ENCODE measurements at places on chromosomes 5 and 9. TPM values are rescaled to one million over a fixed set of nuclear protein-coding genes. Genes with fewer than 3 reads are reported as not detected.

Gene GMCL2
- not detected for polyA plus RNA-seq

- no peak for DNase-seq
Measured at GRCh38 chr5:56686337-56687195, 128.8 kb upstream of the MAP3K1 start.

GRCh38 chr9:98641695-98642094 is 67.0 kb downstream of the GABBR2 start:
- no peak for DNase-seq

- no peak for DNase-seq
Measured at GRCh38 chr9:130805510-130806326, 29.3 kb upstream of the ABL1 start.

GRCh38 chr5:78593465-78593864 is 55.1 kb downstream of the LHFPL2 start:
- DNase-seq = no peak

Gene LCN6
- polyA plus RNA-seq = not detected

DNA sequence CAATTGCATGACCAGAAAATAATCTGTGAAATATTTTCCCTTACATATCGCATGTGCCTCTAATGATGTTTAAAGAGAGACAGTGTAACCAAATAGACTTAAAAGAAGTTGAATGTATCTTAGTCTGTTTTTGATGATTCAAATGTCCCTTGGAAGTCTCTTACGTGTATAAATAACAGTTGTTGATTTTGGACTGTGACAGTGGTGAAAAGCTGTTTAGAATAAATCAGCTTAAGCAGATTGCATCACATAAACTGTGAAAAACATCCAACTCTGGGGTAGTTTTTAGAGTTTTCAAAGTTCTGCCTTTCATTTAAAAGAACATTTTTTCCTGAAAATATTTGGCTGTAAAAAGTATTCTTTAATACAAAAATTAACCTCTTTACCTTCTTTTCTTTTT is 301.1 kb downstream of the PRR16 start:
- no peak for DNase-seq

DNA sequence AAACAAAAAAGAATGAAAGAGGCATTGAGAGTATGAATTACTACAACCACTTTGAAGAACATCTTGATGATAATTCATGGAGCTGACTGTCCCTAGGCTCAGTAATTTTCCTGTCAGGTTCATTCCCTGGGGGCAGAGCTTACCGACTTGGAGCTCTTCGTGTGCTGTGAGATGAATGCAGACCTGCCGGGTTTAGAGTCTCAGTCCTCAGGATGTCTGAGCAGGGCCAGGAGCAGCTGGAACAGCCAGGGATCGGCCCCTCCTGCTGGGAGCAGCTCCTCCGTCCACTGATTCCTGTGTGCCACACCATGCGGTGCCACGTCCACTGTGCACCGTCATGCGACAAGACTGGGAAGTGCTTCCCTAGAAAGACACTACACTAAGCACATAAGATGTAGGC is 62.2 kb upstream of the SPIN1 start:
- no peak for DNase-seq

- no peak for DNase-seq
Measured at GRCh38 chr5:149794487-149794971, 64.4 kb downstream of the PPARGC1B start.
